Brain (organoid and tissue), 16 donors: ENCODE measurements at places on chromosomes 11 and 22. TPM values are rescaled to one million over a fixed set of nuclear protein-coding genes. Genes with fewer than 3 reads are reported as not detected.

Gene CASP5
- polyA plus RNA-seq: not detected

Gene C22orf39
- polyA plus RNA-seq: 60.8 TPM

Gene KRTAP5-2
- polyA plus RNA-seq: not detected

Gene ABCG4
- 2.2 TPM for polyA plus RNA-seq

Gene MMP27
- not detected for polyA plus RNA-seq

Gene PEX16
- polyA plus RNA-seq: 37.4 TPM

Gene TRIM34
- polyA plus RNA-seq: 1.2 TPM

Gene SAAL1
- 14.0 TPM for polyA plus RNA-seq

Gene DTX4
- 5.2 TPM for polyA plus RNA-seq

Gene OR4D5
- not detected for polyA plus RNA-seq

Gene GSTT2B
- 1.6 TPM for polyA plus RNA-seq

Gene FLRT1
- 27.0 TPM for polyA plus RNA-seq

Gene SEZ6L
- polyA plus RNA-seq: 109 TPM

Gene MYO7A
- 4.2 TPM for polyA plus RNA-seq

Gene MIAT
- 12.9 TPM for polyA plus RNA-seq

Gene CBY1
- 57.4 TPM for polyA plus RNA-seq

Gene KCNQ1OT1
- polyA plus RNA-seq: 0.02 TPM

Gene RAC2
- polyA plus RNA-seq: 3.3 TPM

Gene LYVE1
- polyA plus RNA-seq: 4.1 TPM

Gene CD82
- polyA plus RNA-seq: 43.1 TPM

Gene OR56A1
- polyA plus RNA-seq: not detected

Gene OR52D1
- polyA plus RNA-seq: not detected

Gene MFNG
- 6.8 TPM for polyA plus RNA-seq

Gene MISFA
- polyA plus RNA-seq: not detected

Gene OR2AG2
- polyA plus RNA-seq: not detected

Gene PDE2A
- polyA plus RNA-seq: 26.1 TPM

Gene RASSF10
- 1.7 TPM for polyA plus RNA-seq

Gene UBQLN3
- not detected for polyA plus RNA-seq

Gene RBMXL2
- not detected for polyA plus RNA-seq

Gene PGA4
- 0.66 TPM for polyA plus RNA-seq

Gene DMC1
- 9.6 TPM for polyA plus RNA-seq

Gene C22orf31
- 0.36 TPM for polyA plus RNA-seq

Gene TSKU
- polyA plus RNA-seq: 3.2 TPM

Gene FOXRED2
- polyA plus RNA-seq: 95.4 TPM

Gene GGTLC3
- polyA plus RNA-seq: not detected
